ENCODE measurements at places on chromosomes 3 and 15.

DNA sequence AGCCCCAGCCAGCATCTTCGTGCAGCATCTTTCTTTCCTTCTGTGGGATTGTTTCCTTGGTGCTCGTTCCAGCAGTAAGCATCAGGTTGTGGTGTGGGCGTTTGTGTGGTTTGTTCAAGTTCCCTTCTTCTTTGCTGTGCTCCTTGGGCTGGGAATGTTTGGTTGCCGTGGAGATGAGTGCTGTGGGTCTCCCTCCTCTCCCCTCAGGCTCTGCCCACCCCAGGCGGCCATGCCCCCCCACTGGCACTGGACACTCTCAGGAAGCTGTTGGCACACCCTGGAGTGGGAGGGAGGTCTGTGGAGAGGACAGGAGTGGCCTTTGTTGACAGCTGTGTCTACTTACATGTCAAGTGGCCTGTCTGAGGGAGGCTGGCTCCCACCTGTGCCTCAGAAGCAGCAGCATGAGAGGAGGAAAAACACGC, 46.5 kb upstream of the SACM1L start:
- DNase-seq: no peak

DNA sequence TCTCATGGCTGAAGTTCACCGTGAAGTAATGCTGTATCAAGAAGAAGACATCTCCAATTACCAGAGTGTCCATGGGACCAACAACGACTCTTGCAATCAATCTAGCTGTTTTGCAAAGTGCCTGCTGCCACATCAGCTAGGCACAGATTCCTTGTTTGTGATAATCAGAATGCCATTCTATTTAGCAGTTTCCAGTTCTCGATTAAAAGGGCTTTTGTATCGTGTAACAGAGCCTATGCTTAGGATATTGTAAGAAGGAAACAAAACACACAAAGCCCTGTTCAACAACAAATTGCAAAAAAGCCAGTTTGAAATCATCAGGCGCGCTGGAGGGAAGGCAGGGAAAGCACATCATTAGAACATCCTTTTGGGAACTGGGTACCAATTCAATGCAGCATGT, 26.1 kb downstream of the RASGRF1 start:
- no peak for DNase-seq

DNA sequence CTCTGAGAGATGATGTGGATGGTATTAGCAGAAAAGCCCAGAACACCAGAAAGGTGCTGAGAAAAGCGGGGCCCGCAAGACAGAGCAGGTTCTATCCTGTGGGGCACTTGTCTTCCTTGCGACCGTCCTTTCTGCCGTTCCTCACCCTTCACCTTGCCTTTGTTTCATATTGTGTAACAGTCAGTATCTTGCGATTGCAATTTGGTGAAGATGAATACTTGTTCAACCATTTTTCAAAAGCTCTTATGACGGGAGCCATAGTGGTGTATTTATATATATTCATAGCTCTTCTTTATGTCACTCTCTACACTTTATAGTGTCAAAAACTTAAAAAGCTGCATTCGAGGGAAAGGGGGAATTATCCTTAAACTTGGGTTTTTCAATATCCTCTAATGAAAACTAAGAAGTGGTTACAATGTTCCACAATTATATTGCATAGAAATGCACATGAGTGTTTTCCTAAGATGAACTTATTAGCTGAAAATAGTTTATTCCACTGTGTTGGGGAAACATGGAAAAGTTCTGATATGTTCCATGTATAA, 797 bp downstream of the MAP3K13 start:
- no peak for DNase-seq

DNA sequence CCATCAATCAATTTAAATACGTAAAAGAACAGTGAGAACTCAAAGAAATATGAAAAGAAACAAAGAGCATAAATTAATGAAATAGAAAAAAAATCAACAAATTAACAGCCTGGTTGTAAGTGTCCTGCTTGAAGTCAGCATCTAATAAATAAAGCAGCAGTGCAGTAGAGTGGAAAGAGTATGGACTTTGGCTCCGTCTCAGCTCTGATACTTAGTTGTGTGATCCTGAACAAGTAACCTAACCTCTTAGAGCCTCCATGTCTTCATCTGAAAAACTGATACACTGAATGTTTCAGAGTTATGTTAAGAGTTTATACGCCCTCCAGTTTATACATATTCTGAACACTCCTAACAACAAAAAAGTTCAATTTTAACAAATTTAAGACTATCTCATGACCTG, 44.6 kb downstream of the TFDP2 start:
- no peak for DNase-seq

DNA sequence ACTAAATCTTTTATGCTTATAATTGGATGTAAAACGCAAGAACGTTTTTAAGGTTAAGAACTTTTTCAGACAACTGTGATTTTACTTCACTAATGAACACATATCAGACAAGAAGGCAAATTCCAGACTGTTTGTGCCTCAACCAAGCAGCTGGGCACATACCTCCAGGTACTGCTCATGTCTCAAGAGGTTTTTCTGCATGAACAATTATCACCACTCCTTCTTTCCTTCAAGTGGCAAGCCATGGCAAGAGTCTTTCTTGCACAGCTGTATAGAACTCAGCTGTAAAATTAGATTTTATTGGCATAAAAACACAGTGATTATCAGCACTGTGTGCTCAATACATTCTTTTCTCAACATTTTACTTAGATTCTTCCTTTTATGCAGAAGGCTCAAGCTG, 64.3 kb downstream of the FNDC3B start:
- DNase-seq: peak; percentile 83

- DNase-seq: no peak
These were observed 55.5 kb downstream of the NSUN3 start for GRCh38 chr3:94118390-94118789.

DNA sequence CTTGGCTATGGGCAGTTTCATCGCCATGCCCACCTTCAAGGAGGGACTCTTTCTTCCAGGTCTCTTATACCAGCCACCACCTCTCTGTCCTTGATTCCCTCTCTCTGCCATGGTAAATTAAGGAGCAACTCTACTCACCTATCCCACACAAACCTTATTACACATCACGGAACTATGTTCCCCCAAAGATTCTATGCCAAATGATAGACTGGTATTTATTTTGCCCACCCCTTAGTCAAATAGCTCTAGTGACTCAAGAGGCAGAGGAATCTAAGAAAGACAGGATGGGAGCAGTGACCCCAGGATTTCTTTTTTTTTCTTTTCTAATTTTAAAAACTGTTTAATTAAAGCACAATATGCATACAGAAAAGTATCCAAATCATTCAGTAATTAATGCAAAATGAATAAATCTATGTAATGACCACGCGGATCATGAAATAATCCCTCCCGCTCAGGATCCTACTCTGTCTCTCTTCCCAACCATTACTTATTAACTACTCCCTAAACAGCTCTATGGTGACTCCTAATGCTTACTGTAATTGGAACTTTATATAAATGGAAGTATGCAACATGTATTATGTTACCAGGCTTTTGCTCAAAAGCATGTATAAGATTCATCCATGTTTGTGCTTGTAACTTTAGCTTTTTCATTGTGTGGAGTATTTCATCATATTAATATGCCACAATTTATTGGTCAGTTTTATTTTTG, 410.8 kb upstream of the RASGRP1 start:
- no peak for DNase-seq

GRCh38 chr15:60568301-60568742, 89.4 kb upstream of the ICE2 start:
- no peak for DNase-seq

GRCh38 chr3:155335724-155336354, 42.4 kb upstream of the STRIT1 start:
- no peak for DNase-seq

GRCh38 chr3:144265542-144266100, 294.0 kb downstream of the DIPK2A start:
- DNase-seq: no peak

DNA sequence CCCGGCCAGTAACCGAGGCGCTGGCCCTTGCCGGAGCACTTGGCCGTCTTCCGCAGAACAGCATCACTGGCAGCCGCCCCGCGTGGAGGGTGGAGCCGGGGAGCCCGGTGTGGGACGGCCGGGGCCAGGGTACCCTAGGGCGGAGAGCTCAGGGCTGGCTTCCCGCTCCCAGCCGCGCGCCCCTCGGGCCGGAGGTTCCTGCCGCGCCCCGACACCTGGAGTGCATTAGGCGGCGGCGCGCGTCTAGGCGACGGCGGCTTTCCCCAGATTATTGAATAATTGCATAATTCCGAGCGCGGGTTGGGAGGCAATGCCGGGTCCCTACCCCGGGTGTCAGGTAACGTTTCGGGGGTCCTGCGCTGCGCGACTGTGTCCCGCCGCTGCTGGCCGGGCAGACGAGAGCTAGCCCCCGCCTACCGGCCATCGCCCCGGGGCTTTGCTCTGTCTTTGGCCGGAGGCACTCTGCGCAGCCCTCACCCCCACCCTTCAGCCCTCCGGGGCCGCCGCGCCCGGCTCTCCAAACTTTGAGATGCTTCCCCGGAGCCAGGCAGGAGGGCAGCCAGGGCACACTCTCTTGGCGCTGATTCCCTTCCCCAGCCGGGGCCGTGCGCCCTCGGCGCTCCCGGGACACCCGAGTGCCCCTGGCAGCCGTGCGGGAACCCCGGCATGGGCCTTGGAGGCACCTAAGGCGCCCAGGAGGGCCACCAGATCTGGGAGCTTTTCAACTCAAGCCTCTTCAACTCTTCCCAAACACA, 749 bp downstream of the ITGA11 start:
- no peak for DNase-seq

DNA sequence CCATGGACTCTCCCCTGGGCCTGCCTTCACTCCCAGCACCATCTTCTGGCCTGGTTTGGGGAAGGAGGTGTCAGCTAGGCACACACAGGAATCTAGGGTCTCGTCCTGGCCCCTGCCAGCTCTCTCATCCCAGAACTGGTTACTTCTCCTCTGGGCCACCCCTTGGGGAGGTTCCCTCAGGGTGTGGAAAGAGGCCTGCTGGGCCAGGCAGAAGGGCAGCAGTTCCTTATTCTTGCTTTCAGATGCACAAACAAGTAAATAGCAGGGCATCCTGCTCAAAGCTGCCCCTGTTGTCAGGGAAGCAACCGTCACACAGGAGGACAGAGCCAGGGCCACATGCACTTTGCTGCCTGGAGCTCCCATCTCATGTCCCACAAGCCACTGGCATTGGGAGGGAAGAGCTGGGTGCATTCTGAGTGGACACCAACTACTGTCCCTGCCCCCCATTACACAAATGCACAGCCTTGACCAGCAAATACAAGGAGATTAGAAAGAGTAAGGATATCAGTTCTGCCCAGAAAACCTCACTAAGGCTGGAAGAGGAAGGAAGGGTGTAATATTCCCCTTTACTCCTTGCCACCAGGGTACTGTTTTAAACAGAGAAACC, 108.8 kb upstream of the HACD2 start:
- no peak for DNase-seq

- no peak for DNase-seq
These were observed 69.1 kb downstream of the GREM1 start for GRCh38 chr15:32786906-32787305.

DNA sequence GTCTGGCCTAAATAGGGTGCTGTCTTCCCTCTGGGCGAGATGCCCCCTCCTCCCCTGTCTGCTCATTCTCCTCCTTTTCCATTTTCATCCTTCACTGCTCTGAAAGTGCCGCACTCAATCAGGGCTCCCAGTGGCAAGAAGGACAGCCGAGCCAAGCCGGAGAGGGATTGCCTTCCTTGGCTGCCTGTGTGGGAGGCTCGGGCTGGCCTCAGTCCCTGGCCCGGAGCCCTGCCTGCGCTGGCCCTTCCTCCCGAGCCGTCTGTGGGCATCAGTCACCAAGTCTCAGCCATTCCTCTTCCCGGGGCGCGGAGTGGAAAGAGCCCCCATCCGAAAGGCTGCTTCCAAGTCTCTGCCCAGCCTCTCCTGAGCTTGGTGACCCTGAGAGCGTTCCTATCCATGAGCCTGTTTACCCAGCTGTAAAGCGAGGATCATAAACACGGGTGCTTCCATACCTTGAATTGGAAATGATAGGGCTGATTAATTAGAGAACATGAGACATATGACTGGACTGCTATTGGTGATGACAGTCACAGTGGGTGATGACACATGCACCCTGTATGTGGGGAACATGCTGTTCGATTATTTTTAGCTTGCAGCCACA, 59.1 kb upstream of the TLE3 start:
- peak; percentile 20 for DNase-seq

DNA sequence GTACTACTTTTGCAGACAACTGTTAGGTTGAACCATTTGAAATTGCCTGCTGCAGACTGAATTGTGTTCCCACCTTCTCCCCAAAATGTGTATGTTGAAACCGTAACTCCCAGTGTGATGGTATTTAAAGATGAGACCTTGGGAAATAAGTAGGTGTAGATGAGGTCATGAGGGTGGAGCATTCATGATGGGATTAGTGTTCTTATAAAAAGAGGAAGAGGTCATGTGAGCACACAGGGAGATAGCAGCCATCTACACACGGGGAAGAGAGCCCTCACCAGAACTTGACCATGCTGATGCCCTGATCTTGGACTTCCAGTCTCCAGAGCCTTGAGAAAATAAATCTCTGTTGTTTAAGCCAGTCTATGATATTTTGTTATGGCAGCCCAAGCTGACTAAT, 17.4 kb upstream of the FHIT start:
- DNase-seq: no peak

- DNase-seq: no peak
These were observed 17.4 kb downstream of the SLC35A5 start for GRCh38 chr3:112579232-112579631.

DNA sequence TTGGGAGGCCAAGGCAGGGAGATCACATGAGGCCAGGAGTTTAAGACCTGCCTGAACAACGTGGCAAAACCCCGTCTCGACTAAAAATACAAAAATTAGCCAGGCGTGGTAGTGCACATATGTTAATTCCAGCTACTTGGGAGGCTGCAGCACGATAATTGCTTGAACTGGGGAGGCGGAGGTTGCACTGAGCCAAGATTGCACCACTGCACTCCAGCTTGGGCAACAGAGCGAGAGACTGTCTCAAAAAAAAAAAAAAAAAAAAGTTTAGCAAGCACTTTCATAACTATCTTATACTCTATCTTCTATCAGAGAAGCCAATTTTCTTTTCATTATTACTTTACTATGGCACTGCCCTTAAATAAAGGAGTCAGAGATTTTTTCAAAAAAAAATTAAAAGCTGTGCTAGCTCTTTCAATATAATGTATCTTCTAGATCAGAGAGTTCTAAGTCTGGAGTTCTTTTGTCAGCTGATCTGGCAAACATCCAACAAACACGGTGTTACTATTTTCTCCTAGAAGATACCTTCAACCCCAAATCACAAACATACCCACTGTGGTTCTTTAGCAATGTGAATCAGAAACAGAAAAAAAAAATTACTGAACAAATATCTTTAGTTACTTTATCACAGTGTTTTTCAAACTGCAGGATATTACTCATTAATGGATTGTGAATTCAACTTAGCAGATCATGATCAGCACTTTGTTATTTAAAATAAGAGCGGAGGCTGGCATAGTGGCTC, 3.0 kb downstream of the ZNF770 start:
- DNase-seq: peak; percentile 14

GRCh38 chr3:32281570-32282106, 43.2 kb downstream of the CMTM8 start:
- no peak for DNase-seq
